BE2C (cell line): ENCODE measurements at places on chromosomes 7 and 10.

- DNase-seq, result no peak
These were observed 19.0 kb upstream of the ELFN1 start for GRCh38 chr7:1651031-1651446.

DNA sequence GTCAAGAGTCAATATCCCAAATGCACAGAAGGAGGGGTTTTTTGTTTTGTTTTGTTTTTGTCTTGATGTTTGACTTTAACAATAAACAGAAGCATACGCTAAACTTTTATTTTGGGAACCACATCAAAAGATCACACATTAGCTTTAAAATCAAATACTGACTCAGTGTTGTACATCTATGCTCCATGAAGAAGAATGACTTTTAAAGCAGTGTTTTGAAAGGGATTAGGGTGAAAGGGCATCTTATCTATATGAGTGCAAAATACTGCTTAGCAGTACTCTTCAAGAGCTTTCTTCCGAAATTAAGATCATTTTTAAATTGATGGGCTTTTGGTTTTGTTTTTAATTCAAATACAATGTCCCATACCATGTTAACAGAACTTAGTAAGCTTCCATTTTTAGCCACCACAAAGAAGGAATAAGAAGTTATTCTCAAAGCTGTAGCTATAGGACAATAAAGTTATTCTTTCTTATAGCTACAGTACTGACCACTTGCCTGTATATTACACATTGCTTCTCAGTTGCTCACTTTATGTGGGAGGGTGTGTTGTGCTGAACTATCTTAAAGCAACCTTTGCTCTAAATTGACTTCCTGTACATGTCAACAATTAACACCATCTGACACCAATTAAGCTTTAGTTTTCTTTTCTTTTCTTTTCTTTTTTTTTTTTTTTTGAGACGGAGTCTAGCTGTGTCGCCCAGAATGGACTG, 144.3 kb upstream of the KAT6B start:
- no peak for DNase-seq

DNA sequence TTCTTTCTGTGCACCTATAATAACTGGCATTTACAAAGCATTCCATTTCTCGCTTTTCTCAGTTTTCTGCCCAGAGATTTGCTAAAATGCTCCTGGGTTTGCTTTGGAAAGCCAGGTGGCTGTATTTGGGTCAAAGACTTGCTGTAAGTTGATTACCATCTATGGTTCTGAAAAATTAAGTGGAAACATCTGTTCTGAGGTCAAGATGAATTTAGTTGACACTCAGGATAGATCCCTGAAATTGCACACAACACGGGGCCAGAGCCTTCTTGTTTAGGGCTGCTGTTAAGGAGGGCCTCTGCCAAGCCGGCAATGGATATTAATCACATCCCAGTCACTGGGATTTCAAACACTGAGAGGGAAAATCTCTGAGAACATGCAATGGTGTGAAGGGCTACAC, 111.6 kb upstream of the GLI3 start:
- DNase-seq, result no peak

GRCh38 chr10:72597897-72598296, 28.0 kb downstream of the MICU1 start:
- DNase-seq, result no peak

GRCh38 chr10:35208536-35208935, 81.9 kb downstream of the CREM start:
- DNase-seq, result no peak

DNA sequence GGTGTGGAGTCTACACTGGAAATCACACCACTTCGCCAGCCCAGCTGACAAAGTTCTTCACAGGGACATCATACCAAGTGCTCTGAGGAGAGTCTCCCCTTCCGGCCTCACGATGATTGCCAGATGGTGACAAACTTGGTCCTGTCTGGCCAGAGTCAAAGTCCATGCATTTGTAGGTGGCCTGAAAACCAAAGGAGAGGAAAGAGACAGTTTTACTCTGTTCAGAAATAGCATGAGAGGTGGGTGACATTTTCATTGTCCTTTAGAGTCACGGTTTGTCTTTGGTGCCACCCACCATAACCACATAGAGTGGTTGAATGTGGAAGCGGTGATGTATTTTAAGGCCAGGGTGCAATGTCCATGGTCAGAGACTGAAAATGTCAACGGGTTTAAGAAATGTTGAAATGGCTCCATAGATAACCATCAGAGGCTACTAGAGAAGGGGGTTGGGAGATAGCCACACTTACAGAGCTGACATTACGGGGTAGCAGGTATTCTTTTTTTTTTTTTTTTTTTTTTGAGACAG, 33.0 kb downstream of the BTBD16 start:
- DNase-seq, result no peak

DNA sequence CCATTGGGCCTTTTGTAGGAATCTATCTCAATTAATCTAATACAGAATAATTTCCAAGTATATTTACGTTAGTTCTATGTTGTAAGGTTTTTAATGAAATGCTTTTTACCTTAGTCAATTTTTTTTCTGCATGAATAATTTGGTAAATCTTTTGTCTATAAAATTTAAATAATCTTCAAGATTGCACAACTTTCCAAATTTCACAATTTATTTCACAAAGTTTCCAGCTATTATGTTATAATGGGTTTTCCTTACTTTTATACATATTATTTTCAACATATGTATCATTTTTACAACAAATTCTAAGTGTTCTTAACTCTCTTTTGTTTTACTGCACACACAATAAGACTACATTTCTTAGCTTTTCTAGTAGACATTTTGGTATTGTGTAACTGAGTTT, 470.7 kb downstream of the ETV1 start:
- DNase-seq, result no peak

DNA sequence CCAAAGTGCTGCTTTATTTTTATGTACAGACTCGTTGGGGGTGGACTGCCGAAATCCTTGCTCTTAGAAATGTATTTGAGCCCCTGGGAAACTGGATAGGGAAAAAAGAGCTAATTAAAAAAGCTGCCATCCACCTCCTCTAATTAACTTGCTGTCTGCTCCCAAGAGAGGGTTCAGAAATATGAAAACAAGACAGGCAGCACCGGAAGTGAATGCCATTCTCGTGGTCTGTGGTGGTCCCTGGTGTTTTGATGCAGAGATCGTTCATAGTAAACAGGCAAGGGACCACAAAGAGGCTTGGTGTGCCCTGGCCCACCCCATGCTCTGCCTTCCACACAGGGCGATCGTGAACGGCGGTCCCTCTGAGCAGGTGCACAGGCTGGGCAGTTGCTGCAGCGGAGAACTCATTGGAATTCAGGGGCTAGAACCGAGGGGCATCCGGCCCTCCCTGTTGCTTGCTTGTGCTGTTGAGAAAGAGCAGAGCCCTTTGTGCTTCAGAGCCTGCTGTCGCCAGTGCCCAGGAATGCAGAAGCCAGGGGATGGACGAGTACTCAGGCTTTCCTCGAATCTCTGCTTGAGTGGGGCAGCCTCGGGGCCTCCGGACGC, 79.1 kb upstream of the BTBD16 start:
- no peak for DNase-seq

DNA sequence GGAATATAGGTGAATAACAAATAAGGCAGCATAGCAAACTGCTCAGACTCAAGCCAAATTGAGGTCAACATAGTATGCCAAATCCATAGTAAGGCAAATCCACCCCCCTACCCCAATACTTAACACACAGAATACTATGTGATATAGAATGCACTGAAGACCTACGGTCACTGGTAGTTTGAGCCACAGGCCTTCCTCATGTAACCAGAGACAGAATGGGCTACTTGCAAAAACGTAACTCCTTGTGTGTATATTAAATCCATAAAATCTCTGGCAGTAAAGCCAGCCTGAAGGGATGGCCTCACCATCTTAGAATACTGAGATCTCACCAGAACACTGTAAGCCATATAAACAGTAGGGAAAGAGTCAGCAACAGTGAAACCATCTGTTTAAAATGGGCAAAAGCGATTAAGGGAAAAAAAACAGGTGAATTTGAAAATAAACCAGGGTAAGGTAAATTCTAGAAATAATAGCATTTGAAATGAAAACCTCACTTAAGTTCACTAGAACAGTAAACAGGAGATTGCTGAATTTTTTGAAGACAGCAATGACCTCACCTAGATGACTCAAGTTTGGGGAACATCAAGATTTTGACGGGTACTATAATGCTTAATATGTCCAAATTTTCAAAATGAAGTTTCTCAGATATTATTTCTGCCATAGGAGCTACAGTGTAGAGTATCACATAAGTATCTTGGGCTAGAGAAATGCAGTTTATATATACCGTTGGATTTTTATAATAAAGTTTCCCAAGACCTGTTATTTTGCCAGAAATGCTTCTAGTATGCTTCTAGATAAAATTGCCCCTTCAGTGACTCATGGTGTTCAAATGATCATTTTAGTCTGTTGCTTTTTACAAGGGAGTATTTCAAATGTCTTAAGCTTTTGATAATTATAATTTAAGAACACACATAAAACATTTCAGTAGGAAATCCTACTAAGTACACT, 13.9 kb downstream of the HNRNPA2B1 start:
- DNase-seq, result no peak

DNA sequence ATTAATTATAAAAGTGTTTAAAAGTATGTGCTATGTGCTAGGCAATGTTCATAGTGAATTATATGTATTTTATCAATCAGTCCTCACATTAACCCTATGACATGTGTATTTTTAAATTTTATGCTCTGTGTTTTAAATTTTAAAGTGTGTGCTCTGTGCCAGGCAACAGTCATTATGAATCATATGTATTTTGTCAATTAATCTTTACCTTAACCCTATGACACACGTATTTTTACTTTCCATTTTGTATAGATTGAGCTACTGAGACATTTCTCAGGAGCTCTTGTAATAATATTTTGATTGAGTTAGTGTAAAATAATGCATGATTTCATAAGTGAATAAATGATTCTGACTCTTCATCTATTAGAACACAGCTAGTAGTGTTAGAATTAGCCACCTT, 117.8 kb downstream of the THSD7A start:
- no peak for DNase-seq

GRCh38 chr7:143967398-143967797, 12.8 kb downstream of the OR2F1 start:
- DNase-seq, result no peak

DNA sequence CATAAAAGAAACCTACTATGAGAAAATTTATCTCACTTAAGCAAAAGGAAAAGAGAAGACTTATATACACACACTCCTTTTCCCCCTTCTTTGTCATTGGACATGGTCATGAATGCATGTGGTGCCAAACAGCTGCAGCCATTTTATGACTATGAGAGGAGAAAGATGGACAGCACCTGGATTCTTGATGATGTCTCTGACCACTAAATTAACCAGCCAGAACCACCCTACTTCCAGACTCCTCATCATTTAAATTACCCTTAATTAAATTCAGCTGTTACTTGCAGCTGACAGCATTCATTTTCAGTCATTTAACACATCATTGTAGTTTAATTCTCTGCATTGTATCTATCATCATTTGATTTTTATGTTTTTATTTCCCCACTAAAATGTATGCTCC, 379.0 kb upstream of the HPS1 start:
- DNase-seq, result no peak

DNA sequence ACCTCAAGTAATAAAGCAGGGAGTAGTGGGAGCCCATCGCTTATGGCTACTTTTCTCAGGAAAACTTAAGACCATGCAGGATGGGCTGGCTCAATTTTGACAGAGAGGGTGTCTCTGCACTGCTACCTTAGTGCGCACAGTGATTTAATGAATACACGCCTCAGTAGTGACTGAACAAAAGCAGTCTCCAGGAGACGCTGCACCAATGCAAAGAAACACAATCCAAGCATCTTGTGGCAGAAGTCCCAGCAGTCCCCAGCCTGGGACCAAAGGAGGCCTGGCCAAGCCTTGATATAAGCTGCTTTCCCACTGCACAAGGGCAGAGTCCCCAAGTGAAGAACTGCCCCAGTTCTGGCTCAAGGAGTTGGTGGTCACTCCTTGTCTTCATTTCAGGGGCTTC, 368.9 kb downstream of the KCNMA1 start:
- no peak for DNase-seq
